ENCODE measurements at places on chromosomes 11 and 22.

GRCh38 chr11:108034952-108035351, 26.3 kb downstream of the CUL5 start:
- peaks cover 65% of the 10 kb centered on the region for H3K36me3 ChIP-seq
- peaks cover 7% of the 10 kb centered on the region for H3K4me1 ChIP-seq
- no peak for DNase-seq
- H3K27ac ChIP-seq = no peak overlapping the region
- no peaks in the 10 kb centered on the region for H3K27me3 ChIP-seq

DNA sequence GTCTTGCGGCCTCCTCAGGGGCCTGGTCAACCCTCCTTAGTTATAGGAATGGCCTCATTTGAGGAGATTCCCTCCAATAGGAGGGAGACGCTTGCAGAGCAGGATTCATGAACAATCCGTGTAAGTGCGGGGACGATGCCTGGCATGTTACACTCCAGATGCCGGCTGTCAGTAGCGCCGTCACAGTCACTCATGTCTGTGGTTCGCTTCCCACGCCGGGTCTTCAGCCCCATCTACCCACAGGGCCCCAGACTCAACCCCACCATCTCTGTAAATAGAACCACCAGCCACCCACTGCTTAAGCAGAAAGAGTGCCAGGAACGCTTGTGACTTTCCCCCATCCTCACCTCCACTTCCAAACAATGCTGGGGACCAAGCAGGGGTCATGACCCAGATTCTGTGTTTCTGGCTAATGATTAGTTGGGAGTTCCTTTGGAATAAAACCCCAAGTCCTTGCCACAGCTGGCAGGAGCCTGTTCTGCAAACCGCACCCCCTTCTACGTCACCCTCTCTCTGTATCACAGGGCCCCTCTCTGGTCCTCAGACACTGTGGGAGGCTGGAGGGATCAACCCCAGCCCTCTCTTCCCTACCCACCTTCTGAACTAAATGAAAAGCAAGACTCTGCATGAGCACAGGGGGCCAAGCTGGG, 38.8 kb upstream of the TOLLIP start:
- no peak for DNase-seq
- no peaks in the 10 kb centered on the region for H3K36me3 ChIP-seq
- no peak overlapping the region for H3K27ac ChIP-seq

- no peak overlapping the region for H3K4me3 ChIP-seq
- no peak overlapping the region for H3K27ac ChIP-seq
- DNase-seq = no peak
- H3K4me1 ChIP-seq = no peaks in the 10 kb centered on the region
- H3K36me3 ChIP-seq = no peaks in the 10 kb centered on the region
Measured at GRCh38 chr11:20563866-20564265, 35.5 kb upstream of the SLC6A5 start.

- no peak for DNase-seq
- H3K27me3 ChIP-seq = peaks cover 10% of the 10 kb centered on the region
Measured at GRCh38 chr22:27022274-27022895, 365.0 kb downstream of the MIAT start.

DNA sequence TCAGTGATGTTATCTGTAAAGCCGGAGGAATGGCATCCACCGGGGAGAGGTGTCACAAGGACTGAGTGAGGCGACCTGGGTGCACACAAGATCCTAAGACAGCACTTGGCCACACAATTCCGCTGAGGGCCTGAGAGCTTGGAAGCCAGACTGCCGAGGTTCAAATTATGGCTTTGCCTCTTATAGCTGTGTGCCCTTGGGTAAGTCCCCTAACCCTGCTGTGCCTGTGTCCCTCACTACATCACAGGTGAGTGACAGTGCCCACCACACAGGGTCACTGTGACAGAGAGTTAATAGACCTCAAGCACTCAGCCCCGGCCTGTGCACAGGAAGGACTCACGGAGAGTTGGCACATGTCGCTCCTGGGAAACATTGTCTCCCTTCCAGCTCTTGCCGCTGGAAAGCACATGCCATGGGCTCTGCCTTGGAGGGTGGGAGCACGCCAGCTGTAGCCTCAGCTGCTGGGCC, 592 bp downstream of the RHOD start:
- peaks cover 10% of the 10 kb centered on the region for H3K27me3 ChIP-seq
- H3K36me3 ChIP-seq = no peaks in the 10 kb centered on the region
- no peak overlapping the region for H3K27ac ChIP-seq

GRCh38 chr11:3222003-3222855, 3.6 kb upstream of the MRGPRG start:
- H3K27me3 ChIP-seq = peaks cover 3% of the 10 kb centered on the region
- DNase-seq = no peak
- H3K4me3 ChIP-seq = no peak overlapping the region
- H3K27ac ChIP-seq = no peak overlapping the region
- H3K4me1 ChIP-seq = no peaks in the 10 kb centered on the region
- H3K36me3 ChIP-seq = no peaks in the 10 kb centered on the region

DNA sequence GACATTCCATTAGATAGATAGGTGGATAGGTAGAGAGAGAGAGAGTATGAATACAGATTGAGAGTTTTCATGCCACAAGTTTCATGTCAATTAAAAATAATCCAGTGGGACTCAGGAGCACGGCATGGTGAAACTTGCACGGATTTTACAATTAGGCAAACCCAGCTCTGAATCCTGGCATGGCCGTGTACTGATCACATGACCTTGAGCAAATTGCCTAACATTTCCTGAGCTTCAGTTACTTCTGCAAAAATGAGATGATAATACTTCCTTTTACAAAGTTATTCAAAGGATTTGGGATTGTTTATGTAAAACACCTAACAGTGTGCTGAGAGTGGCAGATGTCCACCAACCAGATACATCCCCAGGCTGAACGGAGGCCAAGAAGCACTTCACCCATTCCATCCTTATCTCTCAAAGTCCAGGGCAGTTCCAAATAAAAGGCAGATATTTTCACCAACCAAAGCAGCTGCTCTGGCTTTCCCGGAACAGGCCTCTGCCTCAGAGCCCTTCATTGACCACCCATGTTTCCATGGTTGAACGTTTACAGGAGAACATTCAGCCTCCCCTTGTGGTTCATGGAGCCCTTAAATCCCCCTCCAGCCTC, 17.9 kb downstream of the APLNR start:
- H3K27me3 ChIP-seq = no peaks in the 10 kb centered on the region
- H3K36me3 ChIP-seq = no peaks in the 10 kb centered on the region
- H3K27ac ChIP-seq = no peak overlapping the region
- no peak overlapping the region for H3K4me3 ChIP-seq
- H3K4me1 ChIP-seq = no peaks in the 10 kb centered on the region
- DNase-seq = no peak

GRCh38 chr11:59878575-59878974, at the start of gene OOSP3:
TSS of gene OOSP3 (plus strand) at chr11:59878782. CDS start at chr11:59878809, 27 bp downstream.
- peaks cover 11% of the 10 kb centered on the region for H3K27me3 ChIP-seq
- H3K27ac ChIP-seq = no peak within 1 kb of the TSS
- no peaks in the 10 kb centered on the region for H3K36me3 ChIP-seq
- H3K4me3 ChIP-seq = no peak within 1 kb of the TSS
- H3K4me1 ChIP-seq = peaks cover 4% of the 10 kb centered on the region

- H3K27me3 ChIP-seq = peaks cover 2% of the 10 kb centered on the region
- no peak for DNase-seq
- H3K36me3 ChIP-seq = peaks cover 34% of the 10 kb centered on the region
- peak overlapping the region; percentile 86 for H3K27ac ChIP-seq
- peaks cover 25% of the 10 kb centered on the region for H3K4me1 ChIP-seq
Measured at GRCh38 chr11:86069408-86070101, 671 bp upstream of the PICALM start.

GRCh38 chr11:35917676-35918075, 26.2 kb upstream of the LDLRAD3 start:
- no peak overlapping the region for H3K4me3 ChIP-seq
- H3K4me1 ChIP-seq = no peaks in the 10 kb centered on the region
- H3K36me3 ChIP-seq = no peaks in the 10 kb centered on the region
- no peak overlapping the region for H3K27ac ChIP-seq

DNA sequence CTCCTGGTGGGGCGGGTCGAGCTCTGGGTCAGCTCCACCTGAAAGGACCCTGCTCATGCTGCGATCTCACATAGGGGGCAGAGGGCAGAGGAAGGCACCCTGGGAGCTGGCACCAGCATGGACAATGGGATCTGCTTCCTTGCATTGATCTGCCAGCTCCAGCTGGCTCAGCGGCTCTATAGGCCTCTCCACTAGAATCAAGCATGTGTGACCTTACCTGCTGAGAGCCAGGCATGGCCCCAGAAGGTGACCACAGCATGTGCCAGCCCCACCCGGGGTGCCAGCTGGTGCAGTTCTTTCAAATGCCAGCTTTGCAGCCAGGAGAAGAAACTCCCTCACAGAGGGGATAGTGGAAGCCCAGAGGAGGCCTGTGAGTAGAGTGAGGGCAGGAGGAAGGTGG, 22.0 kb upstream of the KLHL35 start:
- no peaks in the 10 kb centered on the region for H3K36me3 ChIP-seq
- no peak overlapping the region for H3K27ac ChIP-seq
- no peaks in the 10 kb centered on the region for H3K27me3 ChIP-seq
- no peak for DNase-seq

DNA sequence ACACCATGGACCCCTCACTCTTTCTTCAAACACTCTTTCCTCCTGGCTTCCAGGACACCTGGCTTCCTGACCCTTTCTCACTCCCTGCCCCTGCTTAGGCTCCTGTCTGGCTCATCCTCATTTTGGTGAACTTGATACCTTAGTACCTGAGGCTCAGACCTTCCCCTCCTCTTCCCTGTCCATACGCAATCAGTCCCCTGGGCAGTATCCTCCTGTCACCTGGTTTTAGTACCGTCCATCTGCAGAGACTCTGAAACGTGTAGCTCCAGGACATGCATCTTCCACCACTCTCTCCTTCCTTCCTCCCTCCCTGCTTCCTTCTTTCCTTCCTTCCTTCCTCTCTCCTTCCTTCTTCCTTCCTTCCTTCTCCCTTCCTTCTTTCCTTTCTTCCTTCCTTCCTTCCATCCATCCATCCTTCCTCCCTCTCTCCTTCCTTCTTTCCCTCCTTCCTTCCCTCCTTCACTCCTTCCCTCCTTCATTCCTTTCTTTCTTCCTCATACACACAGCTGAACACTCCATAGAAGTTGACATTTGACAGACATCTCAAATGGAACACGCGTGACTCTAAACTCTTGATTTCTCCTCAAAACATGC, 1488.6 kb downstream of the TBC1D22A start:
- no peak overlapping the region for H3K4me3 ChIP-seq
- DNase-seq = no peak
- H3K27me3 ChIP-seq = no peaks in the 10 kb centered on the region
- no peaks in the 10 kb centered on the region for H3K4me1 ChIP-seq
- H3K36me3 ChIP-seq = no peaks in the 10 kb centered on the region
- no peak overlapping the region for H3K27ac ChIP-seq

- no peak for DNase-seq
- no peak overlapping the region for H3K4me3 ChIP-seq
- no peaks in the 10 kb centered on the region for H3K36me3 ChIP-seq
- H3K27ac ChIP-seq = no peak overlapping the region
- peaks cover 21% of the 10 kb centered on the region for H3K27me3 ChIP-seq
Measured at GRCh38 chr22:38401336-38402084, 53.5 kb downstream of the KCNJ4 start.

DNA sequence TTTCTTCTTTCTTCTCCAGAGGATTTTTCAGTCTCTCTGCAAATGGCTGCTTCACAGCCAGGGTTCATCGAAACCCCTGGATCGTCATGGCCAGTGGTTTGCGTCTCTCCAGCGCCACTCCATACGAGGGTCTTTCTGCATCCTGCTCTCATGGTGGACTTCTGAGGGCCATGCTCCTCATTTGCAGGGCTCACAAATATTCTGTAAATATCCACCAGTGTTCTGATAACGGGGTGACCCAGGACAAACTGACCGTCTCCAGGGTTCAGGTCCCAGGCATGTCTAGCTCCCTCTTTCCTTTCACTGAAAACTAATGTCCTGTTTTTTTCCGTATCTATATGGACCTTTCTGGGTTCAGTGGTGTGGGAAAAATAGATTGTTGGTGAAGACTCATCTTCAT, 15.7 kb upstream of the VPREB1 start:
- H3K4me1 ChIP-seq = no peaks in the 10 kb centered on the region
- H3K27me3 ChIP-seq = peaks cover 4% of the 10 kb centered on the region
- H3K36me3 ChIP-seq = no peaks in the 10 kb centered on the region
- no peak overlapping the region for H3K27ac ChIP-seq

GRCh38 chr11:34091825-34092224, 13.6 kb upstream of the NAT10 start:
- no peak overlapping the region for H3K4me3 ChIP-seq
- no peak for DNase-seq
- no peak overlapping the region for H3K27ac ChIP-seq
- peaks cover 82% of the 10 kb centered on the region for H3K36me3 ChIP-seq

- H3K36me3 ChIP-seq = peaks cover 40% of the 10 kb centered on the region
Measured at GRCh38 chr11:64878223-64878493, 263 bp downstream of the EHD1 start.

GRCh38 chr22:30705710-30706651, 11.3 kb downstream of the OSBP2 start:
- peak overlapping the region; percentile 73 for H3K27ac ChIP-seq
- no peaks in the 10 kb centered on the region for H3K36me3 ChIP-seq
- DNase-seq = no peak

- no peaks in the 10 kb centered on the region for H3K4me1 ChIP-seq
- H3K4me3 ChIP-seq = no peak overlapping the region
- H3K27ac ChIP-seq = no peak overlapping the region
- peaks cover 13% of the 10 kb centered on the region for H3K27me3 ChIP-seq
- DNase-seq = no peak
Measured at GRCh38 chr11:111107501-111107900, 138.0 kb upstream of the POU2AF2 start.

- H3K4me3 ChIP-seq = no peak overlapping the region
- H3K27me3 ChIP-seq = peaks cover 13% of the 10 kb centered on the region
- H3K27ac ChIP-seq = no peak overlapping the region
- H3K4me1 ChIP-seq = no peaks in the 10 kb centered on the region
Measured at GRCh38 chr11:110606415-110606814, 105.8 kb downstream of the ARHGAP20 start.

Data from activated T-helper 2 cell treated with anti-CD3 and anti-CD28 coated beads, Interferon-gamma antibody, Interleukin-2, Interleukin-4, amounts not matched to agents 10 μg/mL and 5 μg/mL and 100 μg/mL, durations not matched to agents 14 hours and 24 hours and 36 hours (primary cell).